ENCODE measurements at places on chromosomes 5 and 9.

DNA sequence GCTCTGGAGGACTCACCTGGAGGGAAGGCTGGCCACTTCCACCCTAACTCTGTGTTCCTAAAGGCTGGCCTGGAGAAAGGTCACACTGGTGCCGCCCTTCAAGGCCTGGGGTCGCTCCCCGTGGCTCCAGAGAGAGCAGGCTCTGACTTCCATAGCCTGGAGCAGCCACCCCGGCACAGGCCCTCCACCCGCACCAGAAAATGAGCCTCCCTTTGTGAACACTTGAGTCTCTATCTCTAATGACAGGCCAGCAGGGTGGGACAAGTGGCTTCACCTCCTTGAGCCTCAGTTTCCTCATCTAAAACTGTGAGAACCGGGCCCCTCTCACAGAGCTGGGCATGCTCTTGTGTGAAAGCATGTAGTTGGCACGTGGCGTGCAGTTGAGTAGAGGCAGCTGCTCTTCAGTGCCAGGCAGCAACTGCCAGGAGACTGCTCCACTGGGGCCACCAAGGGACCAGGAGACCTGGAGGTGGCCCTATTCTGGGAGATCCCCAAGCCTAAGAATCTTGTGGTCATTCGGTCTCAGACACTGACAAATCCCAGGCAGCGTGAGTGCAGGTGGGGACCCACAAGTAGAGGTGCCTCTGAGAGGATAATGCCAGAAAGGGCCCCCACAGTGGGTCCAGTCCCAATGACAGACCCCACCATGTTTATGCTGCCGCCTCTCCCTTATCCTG is 56.7 kb upstream of the GARNL3 start:
- no peak for DNase-seq

- no peak for DNase-seq
Measured at GRCh38 chr9:34985311-34985899, 4.1 kb upstream of the DNAJB5 start.

DNA sequence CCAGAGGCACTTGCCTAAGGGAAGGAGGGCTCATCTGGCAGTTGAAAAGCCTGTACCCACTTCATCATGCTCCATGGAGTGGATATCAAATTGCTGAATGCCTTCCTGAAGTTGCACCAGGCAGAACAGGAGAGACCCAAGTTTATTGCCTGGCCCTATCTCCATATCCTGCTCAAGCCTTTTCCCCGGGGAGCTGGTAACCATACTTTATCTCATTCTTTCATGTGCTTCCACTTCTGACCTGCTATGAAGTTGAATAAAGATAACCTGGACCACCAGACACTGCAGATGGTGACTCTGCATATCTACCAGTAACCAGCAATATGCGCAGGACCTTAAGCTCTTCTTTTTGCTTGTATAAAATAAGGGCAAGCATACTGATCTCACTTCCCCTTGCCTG is 1397.5 kb upstream of the CDH6 start:
- no peak for DNase-seq

DNA sequence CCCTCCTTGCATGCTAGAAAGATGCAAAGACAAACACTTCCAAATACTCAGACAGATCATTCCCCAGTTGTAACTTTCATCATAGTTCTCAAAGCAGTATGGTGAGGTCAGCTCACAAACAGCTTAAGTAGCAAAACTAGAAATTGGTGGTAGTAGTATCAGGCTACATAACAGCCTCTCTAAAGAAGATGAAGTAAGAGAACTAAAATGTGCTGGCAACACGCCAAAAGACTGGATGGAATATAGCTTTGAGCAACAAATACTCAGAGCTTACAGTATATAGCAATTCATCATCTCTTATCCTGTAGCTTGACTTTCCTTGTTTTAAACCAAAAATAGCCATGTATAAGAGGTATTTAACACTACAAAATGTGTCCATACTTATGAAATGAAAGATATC is 7.5 kb downstream of the PFDN1 start:
- DNase-seq = no peak

GRCh38 chr5:36162810-36163486 is 11.0 kb downstream of the SKP2 start:
- DNase-seq = no peak

- no peak for DNase-seq
Measured at GRCh38 chr5:52119768-52120167, 667.9 kb upstream of the ITGA1 start.

DNA sequence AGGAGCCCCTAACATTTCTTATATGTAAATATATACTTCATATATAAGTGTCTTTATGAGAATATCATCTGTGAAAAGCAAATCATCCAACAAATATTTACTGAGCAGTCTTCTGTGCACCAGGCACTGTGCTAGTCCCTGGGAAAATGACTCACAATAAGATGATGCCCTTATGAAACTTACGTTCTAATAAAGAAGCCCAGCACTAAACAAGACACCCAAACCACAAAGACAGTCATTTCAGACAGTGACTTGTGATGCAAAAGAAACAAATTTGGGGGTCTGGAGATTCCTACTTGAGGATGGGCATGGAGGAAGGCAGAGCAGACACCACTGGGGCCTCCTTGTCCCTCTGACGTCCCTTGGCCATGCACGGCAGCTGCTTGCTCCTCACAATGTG is 30.6 kb upstream of the PPP1R2B start:
- peak; percentile 10 for DNase-seq

DNA sequence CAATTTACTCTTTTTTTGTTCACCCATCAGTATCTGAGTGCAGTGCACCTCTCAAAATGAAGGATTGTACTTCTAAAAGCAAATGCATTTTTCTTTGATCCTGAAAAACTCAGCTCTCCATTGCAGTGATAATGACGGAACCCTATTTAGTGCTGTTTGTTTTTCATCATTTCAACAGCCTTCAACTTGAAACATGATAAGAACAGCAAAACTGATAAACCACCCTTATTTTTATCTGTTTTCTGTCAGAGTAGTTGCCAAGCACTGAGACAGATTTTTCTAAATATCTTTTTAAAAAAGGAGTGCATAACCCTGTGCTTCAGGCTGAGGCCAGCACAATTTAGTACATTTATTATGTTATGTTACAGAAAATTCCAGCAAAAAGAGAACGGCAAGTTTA is 549.8 kb upstream of the DMAC1 start:
- no peak for DNase-seq

- no peak for DNase-seq
Measured at GRCh38 chr5:80502800-80503199, 14.9 kb downstream of the FAM151B start.

- DNase-seq = no peak
Measured at GRCh38 chr5:38424148-38425060, 132.0 kb downstream of the LIFR start.

DNA sequence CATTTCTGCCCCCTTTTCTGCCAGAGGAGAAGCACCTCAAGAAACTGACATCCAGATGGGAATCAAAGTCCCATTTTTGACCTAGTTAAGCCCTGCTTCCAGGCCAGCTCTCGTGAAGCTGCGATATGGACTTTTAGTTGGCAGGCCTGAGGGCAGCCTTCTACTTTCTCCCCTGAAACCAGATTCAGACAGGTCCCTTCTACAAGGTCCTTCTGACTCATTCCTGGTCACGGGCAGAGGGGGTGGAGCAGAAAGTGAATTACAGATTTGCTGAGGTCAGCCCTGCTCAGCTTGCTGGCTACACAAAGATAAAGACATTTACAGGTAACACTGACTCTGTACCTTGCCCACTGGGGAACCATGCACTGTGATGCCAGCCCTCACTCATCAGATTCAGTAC is 52.8 kb upstream of the TUT7 start:
- no peak for DNase-seq

- DNase-seq = no peak
Measured at GRCh38 chr9:122179690-122180074, 20.0 kb downstream of the MORN5 start.

GRCh38 chr5:131355971-131356528 is 92.2 kb downstream of the CDC42SE2 start:
- DNase-seq = no peak

DNA sequence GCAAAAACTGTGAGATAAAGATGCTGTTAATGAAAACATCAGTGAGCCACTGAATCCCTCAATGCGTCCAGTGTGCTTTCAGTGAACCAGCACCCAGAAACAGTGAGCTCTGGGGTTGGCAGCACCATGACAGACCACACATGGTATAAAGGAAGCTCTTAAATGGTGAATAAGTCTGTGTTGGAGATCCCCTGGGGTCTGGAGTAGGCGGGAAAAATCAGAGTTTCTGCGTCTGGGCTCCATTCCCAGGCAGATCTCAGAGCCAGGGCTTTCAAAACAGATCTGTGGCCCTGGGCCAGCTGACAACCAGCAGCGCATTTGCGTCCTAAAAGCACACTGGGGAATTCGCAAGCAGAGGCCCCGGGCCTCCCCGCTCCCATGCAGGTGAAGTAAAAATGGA is 233.5 kb downstream of the FRMD3 start:
- DNase-seq = no peak

GRCh38 chr5:90305041-90305720 is 104.4 kb downstream of the CETN3 start:
- no peak for DNase-seq

DNA sequence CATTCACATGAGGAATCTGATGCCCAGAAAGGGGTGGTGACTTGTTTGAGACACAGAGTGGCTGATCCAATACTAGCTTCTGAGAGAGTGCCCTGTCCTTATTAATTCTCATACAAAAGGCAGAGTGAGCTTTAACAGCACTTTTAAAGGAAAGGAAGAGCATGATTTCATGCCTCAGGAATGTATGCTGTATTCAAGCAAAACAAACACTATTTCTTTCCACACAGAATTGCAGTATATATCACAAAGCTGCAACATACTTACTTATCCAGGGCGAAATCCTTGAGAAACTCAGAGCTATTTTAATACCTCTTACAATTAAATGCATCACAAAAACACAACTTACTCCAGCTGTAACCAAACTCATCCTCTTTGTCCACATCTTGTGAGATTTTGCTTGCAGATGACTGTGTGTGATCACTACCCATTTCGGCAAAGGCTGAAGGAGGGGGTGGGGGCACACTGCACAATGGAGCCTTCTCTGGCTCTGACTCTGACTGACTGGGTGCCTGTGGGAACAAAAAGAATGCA is 139.8 kb downstream of the MPDZ start:
- no peak for DNase-seq

Data from GM06990 (cell line).